ENCODE measurements at places on chromosomes 7 and 10. TPM values are rescaled to one million over a fixed set of nuclear protein-coding genes. Genes with fewer than 3 reads are reported as not detected.

The NRBF2 gene
- 6.7 TPM for polyA plus RNA-seq

The UCMA gene
- polyA plus RNA-seq, result not detected

The SOSTDC1 gene
- 2.1 TPM for polyA plus RNA-seq

The CXCL12 gene
- polyA plus RNA-seq, result 7.9 TPM

The BEND7 gene
- polyA plus RNA-seq, result 1.1 TPM

The CRHR2 gene
- 0.04 TPM for polyA plus RNA-seq

The PLPP4 gene
- polyA plus RNA-seq, result not detected

The TMEM176B gene
- 15.6 TPM for polyA plus RNA-seq

The RARRES2 gene
- 22.6 TPM for polyA plus RNA-seq

All from esophagus (tissue), 2 donors.